ENCODE measurements at places on chromosomes 3 and 15. TPM values are rescaled to one million over a fixed set of nuclear protein-coding genes. Genes with fewer than 3 reads are reported as not detected.

GRCh38 chr15:68499620-68500312 is 67.8 kb upstream of the ITGA11 start:
- H3K27ac ChIP-seq = no peak overlapping the region
- no peak overlapping the region for H3K4me3 ChIP-seq
- no peaks in the 10 kb centered on the region for H3K36me3 ChIP-seq
- DNase-seq = no peak
- H3K27me3 ChIP-seq = peaks cover 5% of the 10 kb centered on the region

- H3K4me1 ChIP-seq = no peaks in the 10 kb centered on the region
- H3K4me3 ChIP-seq = no peak overlapping the region
- H3K36me3 ChIP-seq = no peaks in the 10 kb centered on the region
- no peak for DNase-seq
Observed at GRCh38 chr3:150090877-150091276, 120.2 kb upstream of the PFN2 start.

GRCh38 chr3:187291001-187291511 is 481 bp downstream of the MASP1 start:
- no peaks in the 10 kb centered on the region for H3K27me3 ChIP-seq
- DNase-seq = no peak
- no peak overlapping the region for H3K27ac ChIP-seq
- H3K4me1 ChIP-seq = peaks cover 8% of the 10 kb centered on the region
- H3K4me3 ChIP-seq = no peak overlapping the region

NRROS gene
- 0.92 TPM for total RNA-seq

CCR2 gene
- not detected for total RNA-seq

MCF2L2 gene
- total RNA-seq = 0.26 TPM
